ENCODE measurements at places on chromosomes 13 and 19.

GRCh38 chr19:10936661-10937084 is 8.1 kb downstream of the TIMM29 start:
- DNase-seq: peak; percentile 83

DNA sequence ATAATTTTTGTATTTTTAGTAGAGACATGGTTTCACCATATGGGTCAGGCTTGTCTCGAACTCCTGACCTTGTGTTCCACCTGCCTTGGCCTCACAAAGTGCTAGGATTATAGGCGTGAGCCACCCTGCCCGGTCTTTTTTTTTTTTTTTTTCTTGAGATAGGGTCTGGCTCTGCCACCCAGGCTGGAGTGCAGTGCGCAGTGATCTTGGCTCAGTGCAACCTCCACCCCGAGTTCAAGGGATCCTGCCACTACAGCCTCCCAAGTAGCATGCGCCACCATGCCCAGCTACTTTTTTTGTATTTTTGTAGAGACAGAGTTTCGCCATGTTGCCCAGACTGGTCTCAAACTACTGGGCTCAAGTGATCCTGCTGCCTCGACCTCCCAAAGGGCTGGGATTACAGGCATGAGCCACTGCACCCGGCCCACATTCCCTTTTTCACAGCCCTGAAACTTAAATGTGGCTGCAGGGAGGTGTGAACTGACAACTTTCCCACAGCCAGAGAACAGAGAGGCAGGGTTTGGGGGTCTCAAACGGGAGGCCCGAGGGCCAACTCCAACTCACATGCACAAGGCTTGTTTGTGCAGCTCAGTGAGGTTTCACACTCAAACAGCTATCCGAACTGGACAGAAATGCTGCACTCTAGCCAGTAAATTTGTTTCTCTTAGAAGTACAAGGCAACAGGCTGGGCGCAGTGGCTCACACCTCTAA is 4.4 kb upstream of the S1PR5 start:
- no peak for DNase-seq

DNA sequence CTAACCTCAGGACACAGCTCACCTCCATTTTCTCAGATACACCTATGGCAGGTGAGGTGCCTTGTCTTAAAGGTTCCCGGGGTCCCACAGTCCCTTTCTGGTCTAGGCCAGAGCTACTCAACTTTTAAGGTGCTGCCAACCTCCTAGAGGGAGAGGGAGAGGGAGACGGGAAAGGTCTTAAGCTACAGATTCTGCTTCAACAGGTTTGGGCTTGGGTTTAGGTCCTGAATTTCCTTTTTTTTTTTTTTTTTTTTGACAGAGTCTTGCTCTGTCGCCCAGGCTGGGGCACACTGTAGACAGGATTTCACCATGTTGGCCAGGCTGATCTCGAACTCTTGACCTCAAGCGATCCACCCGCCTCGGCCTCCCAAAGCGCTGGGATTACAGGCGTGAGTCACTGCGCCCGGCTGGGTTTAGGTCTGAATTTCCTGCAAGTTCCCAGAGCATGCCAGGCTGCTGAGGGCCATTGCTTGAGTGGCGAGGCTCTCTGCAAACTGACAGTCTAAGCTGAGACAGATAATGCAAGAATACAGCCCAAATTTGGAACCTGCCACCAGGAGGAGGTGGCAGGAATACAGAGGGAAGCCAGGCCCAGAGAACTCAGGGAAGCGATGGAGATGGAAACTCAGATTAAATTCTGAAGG is 7.8 kb upstream of the SYCN start:
- DNase-seq: no peak

- peak; percentile 73 for DNase-seq
These were observed 203.2 kb downstream of the FGF14 start for GRCh38 chr13:102198418-102199311.

GRCh38 chr19:55703790-55704215 is 28.8 kb downstream of the EPN1 start:
- DNase-seq: peak; percentile 45

DNA sequence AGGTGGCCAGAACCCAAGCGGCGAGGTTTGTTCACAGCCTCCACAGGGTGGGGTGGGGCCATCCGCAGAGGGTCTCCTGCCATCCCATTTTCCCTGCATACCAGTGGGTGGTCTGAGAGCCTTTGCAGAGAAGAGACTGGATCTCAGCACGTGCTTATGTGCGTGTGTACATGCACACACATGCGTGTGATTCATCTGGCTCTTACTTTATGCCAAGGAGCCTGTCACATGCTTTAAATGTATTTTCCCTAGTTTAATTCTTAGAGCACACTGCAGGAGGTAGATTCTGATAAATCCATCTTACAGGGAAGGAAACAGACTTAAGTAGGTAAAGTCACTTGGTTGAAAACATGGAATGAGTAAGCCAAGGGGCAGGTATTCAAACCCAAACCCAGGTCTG is 47.1 kb downstream of the CAPN12 start:
- DNase-seq: no peak

DNA sequence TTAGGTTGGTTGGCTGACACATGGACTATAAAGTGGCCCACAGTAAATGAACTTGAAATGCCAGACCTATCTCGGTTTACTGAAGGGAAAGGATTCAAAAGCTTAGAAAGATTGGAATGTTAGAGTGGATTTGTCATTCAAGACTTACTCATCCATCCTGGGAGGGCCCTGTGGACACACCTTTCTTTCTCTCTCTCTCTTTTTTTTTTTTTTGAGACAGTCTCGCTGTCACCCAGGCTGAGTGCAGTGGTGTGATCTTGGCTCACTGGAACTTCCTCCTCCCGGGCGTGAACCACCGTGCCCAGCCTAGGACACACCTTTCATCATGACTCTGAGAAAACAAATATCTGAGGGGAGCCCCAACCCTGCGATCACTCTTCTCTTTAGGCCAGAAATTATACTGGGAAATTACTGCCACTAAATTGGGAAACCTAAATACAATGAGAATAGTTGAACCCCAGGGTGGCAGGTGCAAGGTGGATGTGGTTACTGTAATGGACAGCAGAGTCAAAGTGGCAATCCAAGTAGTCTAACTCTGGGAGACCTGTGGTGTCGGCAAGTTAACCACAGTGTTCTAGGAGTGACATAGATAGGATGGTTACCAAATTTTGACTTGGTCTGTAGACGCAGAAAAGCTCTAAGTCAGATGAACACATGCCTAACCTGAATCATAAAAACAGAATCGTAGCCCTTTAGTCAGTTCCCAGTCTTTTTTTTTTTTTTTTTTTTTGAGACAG is 47.1 kb upstream of the ZMYM5 start:
- DNase-seq: peak; percentile 42

DNA sequence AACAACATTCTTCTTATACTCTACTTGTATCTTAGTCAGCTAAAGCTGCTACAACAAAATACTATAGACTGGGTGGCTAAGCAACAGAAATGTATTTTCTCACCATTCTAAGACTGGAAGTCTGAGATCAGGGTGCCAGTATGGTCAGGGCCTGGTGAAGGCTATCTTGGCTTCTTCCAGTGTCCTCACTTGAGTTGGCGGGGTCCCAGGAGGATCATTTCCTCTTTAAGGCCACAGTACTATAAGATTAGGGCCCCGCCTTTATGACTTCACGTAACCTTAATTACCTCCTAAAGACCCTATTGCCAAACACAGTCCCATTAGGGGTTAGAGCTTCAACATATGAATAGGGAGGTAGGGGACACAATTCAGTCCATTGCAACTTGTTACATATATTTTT is 30.7 kb upstream of the DOCK9 start:
- DNase-seq: no peak

DNA sequence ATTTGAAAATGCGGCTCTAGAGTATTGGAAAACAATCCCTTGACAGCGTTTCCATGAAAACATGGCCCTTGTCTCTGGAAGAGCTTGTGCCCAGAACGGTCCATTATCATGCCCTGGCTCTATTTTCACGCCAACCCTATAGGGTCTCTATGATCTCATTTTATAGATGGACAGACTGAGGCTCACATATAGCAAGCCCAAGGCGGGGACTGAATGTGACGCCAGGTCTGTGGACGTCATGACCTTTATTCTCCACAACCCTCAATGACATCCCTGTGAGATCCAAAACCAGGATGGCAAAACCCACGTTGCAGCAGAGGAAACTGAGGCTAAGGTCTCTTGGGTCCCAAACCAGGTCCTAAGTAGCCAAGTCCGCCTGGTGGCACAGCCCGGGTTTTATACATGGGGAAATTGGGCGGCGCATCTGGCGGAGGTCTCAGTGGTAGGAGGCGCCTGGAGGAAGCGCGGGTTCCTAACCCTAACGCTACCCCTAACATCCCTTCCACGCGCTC is 425 bp upstream of the COLGALT1 start:
- DNase-seq: no peak

DNA sequence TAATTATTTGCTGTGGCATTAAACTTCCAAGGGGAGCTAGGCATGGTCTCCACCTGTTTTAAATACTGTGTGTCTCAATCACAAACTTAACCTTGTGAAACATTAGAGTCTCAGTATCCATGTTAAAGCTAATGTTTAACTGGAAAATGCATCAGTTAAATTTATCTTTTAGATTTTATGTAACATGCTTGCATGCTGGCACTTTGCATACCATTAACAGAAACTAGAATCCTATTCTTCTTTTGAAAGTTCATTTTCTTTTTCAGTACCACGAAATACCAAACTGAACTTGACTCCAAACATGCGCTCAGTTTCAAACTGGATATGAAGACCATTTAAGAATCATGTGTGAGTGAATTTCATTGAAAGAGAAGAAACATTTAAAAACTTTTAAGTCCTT is 328.9 kb upstream of the SLC10A2 start:
- no peak for DNase-seq

GRCh38 chr13:26976313-26976712 is 195.3 kb downstream of the USP12 start:
- no peak for DNase-seq

GRCh38 chr19:46737761-46738171 is 8.1 kb upstream of the FKRP start:
- DNase-seq: no peak

- DNase-seq: peak; percentile 48
These were observed 73.5 kb upstream of the C13orf46 start for GRCh38 chr13:114047358-114047881.

DNA sequence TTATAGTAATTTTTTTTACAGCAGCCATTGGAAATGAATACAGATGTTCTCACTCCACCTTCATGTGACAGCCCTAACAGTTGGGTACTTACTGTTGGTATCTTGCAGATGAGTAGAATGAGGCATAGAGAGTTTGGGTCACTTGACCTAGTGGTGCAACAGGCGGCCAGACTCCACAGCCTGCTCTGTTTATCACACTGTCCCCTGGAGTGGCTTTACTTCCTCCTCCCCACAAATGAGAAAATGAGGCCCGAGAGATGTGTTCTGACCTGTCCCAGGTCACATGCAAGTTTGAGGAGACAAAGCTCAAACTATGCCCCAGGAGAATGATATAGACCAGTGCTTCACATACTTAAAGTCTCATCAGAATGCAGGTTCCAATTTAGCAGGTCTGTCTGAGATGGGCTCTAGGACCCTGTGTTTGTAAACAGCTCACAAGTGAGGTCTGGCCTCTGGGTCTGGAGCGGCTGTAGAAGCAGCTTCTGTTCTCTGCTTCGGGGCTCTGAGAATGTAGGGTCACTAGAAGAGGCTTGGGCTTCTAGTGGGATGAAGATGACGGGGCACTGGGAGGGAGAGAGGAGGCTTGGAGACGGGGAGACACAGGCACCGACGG is 37.4 kb upstream of the RCBTB2 start:
- DNase-seq: no peak

GRCh38 chr19:42348211-42348610 is 22.8 kb downstream of the MEGF8 start:
- DNase-seq: no peak

GRCh38 chr19:1570836-1571235 is 2.7 kb upstream of the MEX3D start:
- DNase-seq: no peak

DNA sequence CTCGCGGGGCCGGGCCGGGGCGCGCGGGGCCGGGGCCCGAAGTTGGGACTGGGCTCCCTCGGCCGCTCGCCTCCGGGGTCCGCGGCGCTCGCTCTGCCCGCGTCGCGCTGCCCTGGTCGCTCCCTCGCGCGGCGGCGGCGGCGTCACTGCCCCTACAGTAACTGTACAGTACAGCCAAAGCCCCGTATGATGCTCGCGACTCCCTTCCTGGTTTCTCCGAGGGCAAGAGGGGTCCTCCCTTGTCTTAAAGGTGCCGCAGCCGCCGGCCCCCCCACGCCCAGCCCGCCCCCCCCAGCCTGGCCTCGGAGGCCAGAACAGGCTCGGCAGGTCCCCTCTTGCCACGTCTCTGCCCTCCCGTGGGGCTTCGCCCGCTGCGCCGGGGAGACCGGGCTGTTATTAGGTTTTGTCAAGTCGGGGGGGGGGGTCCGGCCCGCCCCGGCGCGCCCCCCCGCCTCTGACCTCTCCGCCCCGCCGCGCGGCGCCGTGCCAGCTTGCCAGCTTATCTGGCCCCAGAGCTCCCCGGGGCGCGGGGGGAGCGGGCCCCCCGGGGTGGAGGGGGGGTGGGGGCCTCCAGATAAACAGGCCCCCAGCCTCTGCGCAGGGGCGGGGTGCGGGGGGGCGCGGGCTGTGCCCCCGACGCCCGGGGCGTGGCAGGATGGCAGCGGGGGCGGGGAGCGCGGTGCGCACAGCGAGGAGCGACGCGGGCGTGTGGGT is at the start of gene ZBTB7A:
TSS of gene ZBTB7A (minus strand) at position 218 of the 714 bp plus-strand sequence. CDS start 11,667 bp downstream, outside the sequence.
- peak; percentile 66 for DNase-seq

DNA sequence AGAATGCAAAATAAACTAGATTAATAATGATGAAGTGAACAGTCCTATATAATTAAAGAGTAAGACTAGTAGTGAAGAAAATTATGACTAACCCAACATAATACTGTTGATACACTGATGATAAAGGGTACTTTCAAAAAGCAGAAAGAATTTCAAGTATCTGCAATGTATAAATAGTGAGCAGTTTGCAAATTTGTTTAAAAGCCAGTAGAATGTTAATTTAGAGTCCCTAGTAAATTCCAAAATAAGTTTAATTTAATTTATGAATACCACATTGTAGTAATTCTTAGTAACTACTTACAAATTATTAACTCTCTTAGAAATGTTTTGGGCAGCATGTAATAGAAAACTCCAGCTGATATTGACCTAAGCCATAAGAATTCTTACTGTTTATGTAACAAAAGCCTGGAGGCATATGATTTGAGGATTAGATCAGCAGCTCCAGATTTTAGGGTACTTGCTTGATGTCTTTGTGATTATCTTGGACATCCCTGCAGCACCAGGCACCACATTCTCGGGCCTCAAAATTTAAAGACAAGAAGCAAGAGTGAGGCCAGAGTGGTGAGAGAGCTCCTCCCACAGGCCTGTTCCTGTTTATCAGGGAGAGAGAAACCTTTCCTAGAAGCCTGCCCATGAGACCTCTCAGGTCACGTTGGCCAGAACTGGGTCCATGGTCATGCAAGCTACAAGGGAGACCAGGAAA is 67.6 kb upstream of the TDRD3 start:
- DNase-seq: peak; percentile 25

GRCh38 chr19:14654786-14655560 is 19.7 kb downstream of the ADGRE3 start:
- no peak for DNase-seq

GRCh38 chr19:52946322-52947310 is 16.1 kb downstream of the ZNF816 start:
- DNase-seq: peak; percentile 21

GRCh38 chr19:10587022-10587838 is at the start of gene AP1M2:
Gene AP1M2 (minus strand): TSS chr19:10587312. CDS start chr19:10587231, 81 bp downstream.
- no peak for DNase-seq
